Activated CD8-positive, alpha-beta T cell treated with anti-CD3 and anti-CD28 coated beads for 36 hours (primary cell): ENCODE measurements at places on chromosomes 7 and 10. TPM values are rescaled to one million over a fixed set of nuclear protein-coding genes. Genes with fewer than 3 reads are reported as not detected.

The CYP26C1 gene
- not detected for total RNA-seq

DNA sequence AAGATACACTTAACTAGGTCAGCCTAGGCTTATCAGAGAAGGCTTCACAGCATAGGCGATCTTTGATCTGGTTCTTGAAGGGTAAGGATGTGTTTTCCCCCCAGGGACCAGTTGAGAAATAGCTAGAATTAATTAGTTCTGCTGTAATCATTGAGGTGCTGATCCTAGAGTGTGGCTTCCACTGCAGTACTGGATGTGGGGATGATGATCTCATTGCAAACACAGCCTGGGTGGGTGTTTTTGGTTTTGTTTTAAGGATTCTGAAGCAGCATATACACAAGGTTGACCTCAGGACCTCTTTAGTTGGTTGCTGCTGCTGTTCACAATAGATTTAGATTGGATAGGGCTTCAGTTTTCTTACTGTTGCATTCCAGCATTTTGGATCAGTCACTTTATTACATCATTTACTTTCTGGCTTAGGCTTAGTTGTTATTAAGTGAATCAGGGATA is 159.7 kb downstream of the AUTS2 start:
- no peaks in the 10 kb centered on the region for H3K4me1 ChIP-seq
- H3K27me3 ChIP-seq, result no peaks in the 10 kb centered on the region
- no peak overlapping the region for H3K27ac ChIP-seq
- DNase-seq, result no peak
- H3K36me3 ChIP-seq, result no peaks in the 10 kb centered on the region

DNA sequence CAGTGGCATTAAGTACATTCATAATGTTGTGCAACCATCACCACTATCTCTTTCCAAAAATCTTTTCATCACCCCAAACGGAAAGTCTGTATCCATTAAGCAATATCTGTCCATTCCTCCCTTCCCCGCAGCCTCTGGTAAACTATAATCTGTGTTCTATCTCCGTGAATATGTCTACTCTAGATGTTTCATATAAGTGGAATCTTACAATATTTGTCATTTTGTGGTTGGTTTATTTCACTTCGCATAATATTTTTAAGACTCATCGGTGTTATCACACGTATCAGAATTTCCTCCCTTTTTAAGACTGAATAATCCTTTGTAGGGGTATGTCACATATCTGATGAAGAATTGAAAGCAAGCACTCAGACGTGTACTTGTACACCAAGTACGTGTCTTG is 86.0 kb upstream of the FGFR2 start:
- H3K27me3 ChIP-seq, result peaks cover 8% of the 10 kb centered on the region
- no peaks in the 10 kb centered on the region for H3K4me1 ChIP-seq
- H3K36me3 ChIP-seq, result no peaks in the 10 kb centered on the region

- DNase-seq, result peak; percentile 99
- peaks cover 18% of the 10 kb centered on the region for H3K4me1 ChIP-seq
- H3K27me3 ChIP-seq, result no peaks in the 10 kb centered on the region
- no peak overlapping the region for H3K27ac ChIP-seq
- no peaks in the 10 kb centered on the region for H3K36me3 ChIP-seq
Observed at GRCh38 chr7:1459512-1459892, 232 bp upstream of the MICALL2 start.

GRCh38 chr7:30791114-30791513 is 19.9 kb downstream of the MINDY4 start:
- peaks cover 2% of the 10 kb centered on the region for H3K4me1 ChIP-seq
- no peaks in the 10 kb centered on the region for H3K27me3 ChIP-seq
- H3K27ac ChIP-seq, result no peak overlapping the region
- no peaks in the 10 kb centered on the region for H3K36me3 ChIP-seq
- H3K4me3 ChIP-seq, result no peak overlapping the region
- no peak for DNase-seq

- DNase-seq, result no peak
- no peak overlapping the region for H3K27ac ChIP-seq
- H3K27me3 ChIP-seq, result peaks cover 2% of the 10 kb centered on the region
Observed at GRCh38 chr7:91347290-91347689, 83.1 kb downstream of the FZD1 start.
